ENCODE measurements at places on chromosomes 7 and 10.

- DNase-seq, result no peak
Measured at GRCh38 chr10:3548702-3549101, 236.3 kb downstream of the KLF6 start.

- no peak for DNase-seq
Measured at GRCh38 chr10:90175161-90175681, 473.8 kb downstream of the KIF20B start.

DNA sequence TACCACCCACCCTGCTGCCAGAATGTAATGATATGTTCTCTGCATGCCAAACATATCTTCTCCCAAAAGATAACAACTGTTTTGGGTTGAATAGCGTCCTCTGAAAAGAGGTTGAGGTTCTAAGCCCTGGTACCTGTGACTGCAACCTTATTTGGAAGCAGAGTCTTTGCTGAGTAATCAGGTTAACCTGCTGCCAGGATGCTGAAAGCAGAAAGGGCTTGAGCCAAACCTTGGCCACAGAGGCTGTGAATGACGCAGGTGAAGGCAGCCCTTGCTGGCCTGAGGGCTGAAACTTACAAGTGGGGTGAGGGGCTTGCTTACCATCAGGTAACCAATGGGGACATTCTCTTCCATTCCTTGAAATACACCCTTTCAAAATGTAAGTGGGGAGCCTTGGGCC is 151.8 kb upstream of the RHEB start:
- no peak for DNase-seq

DNA sequence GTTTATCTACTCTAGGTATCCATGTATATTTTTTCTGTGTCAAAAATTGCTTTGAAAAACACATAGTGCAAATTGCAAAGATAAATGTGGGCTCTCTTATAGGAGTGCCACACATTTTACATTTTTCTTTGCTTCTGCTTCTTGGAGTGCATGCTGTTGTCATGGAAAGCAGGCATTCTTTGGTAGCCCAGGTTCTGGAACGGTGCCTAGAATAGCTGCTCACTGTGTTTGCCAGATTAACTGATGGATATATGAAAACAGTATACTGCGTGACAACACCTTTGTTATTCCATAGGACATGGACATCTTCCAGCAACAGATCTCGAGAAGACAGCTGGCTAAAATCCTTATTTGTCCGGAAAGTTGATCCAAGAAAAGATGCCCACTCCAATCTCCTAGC is 13.4 kb downstream of the NIPSNAP2 start:
- DNase-seq, result no peak

- DNase-seq, result no peak
Measured at GRCh38 chr10:31063841-31064240, 32.2 kb upstream of the ZNF438 start.

- DNase-seq, result no peak
Measured at GRCh38 chr7:123665157-123665556, 9.5 kb downstream of the LMOD2 start.

DNA sequence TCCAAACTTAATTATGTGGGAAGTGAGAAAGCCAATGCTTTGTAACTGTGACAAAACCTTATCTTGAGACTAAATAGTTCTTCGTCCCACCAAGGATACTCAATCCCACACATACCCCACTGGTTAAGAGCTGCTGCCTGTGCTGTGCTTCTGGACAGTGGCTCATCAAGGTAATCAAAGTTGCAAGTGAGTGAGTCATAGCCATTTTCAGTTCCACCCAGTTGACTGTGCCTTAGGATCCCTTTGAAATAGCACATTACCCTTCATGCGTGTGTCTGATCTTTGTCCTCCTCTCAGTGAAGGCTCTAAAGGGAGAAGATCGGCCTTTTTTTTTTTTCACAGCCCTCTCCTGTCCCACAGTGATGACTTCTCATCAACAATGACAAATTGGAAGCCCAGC is 706.0 kb upstream of the AUTS2 start:
- DNase-seq, result no peak

DNA sequence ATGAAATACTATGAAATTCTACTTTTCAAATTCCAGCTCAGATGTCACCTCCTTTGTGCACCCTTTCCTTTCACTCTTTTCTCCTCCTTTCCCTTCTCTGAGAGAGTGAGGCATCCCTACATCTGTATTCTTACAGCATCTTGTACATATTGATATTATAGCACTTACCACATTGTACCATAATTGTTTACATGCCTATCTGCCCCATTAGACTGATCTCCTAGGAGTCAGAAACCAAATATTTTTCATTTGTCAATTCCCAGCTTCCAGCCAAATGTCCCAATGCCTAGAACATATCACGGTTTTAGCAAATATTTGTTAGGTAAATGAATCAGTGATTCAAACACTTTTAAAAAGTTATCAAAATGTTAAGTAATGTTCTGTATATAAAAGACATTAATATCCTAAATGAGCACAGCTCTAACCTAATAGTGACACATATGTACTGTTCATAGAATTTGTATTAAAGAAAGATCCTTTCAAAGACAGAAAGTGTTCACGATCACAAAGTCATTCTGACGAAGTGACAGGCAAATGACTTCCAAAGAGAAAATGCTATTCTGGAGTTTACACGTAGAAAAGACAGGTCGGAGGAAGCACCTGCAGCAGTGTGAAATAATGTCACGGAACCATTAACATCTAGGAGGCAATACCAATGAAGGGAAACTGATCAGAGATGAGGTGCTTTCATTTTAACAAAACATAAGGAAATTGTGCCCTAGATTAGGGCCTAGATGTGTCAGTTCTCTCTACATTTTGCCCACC is 774.2 kb downstream of the MAGI2 start:
- no peak for DNase-seq

DNA sequence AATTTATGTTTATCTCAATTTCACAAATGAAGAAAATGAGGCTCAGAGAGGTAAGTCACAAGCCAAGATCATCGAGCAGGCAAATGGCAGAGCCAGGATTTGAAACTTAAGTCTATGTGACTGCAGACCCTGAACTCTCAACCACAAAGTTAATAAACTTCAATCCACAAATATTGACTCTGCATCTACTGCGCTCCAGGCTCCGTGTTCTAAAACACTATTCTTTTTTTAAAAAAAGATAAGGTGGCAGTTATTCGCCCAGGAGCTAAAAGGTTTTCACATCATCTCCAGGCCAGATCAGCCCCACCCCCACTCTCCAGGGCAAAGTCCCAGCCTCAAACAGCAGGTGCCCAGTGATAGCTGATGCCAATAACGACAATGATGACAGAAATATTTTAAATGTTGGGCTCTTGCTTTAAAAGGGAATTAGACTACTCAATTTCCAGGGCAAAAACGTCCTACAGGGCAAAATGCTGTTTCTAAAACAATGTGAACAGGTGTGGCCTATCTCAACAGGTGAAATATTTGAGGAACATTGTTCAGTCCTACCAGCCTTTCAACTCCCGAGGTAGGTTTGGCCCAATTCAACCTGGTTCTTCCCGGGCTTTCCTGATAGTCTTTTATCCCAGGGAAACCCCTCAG is 85.2 kb downstream of the SORBS1 start:
- DNase-seq, result no peak

GRCh38 chr7:92360387-92360786 is 86.9 kb upstream of the GATAD1 start:
- no peak for DNase-seq

DNA sequence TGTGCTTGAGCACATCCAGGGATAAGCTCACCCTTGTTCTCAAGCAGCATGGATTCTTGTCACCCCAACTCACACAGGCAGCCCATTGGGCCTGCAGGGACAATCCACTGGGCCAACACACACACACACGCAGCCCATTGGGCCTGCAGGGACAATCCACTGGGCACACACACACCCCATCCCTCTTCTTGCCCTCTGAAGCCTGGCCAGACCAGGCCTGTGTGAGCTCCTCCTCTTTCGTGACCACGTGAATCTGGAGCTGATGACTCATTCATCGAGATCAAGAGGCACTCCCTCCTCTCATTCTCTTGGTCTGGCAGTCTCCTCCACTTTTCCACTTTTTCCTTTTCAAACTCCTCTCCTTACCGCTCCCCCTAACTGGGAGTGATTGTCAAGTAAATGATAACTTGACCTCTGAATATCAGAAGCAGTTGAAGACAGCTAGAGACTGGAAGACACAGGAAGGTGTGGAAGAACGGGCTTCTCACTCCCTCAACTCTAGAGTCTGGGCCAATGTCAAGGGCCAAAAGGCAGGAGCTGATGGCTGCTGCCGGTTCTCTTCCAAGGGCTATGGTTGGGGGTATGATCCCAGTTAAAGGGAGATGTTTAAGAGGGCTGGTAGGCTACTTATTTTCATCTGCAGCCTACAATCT is 89.7 kb downstream of the HIPK2 start:
- DNase-seq, result no peak

DNA sequence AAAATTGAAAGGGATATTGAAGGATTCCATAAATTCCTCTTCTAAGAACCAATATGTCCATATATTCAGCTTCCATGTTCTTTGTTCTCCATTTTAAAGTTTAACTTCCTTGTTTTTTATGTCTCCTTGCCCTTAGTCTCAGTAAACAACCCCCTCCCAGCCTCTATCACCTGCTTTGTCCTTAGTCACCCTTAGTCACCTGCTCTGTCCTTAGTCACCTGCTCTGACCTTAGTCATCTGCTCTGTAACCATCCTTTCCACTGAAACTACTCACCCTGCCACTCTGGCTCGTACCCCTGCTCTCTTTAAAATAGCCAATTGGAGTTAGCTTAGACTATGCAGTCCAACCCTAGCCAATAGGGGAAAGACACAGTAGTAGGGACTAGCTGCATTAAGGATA is 136.2 kb upstream of the TMEM106B start:
- DNase-seq, result no peak

DNA sequence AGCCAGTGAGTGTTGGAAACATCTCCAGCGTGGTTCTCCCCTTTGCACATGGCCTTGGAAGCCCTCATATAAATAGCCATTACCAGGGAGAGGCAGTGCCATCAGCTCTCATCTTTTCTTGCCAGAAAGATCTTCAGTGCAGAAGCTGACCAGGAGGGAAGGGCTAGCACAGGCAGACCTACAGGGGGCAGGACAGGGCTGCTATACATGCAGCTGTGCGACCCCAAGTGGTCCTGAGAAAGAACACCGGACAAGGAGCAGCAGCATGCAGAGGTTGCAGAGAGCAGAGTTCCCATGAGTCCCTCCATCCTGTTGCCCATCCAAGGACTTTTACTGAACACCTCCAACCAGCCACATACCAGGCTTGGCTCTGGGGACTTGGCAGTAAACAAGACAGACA is 17.1 kb downstream of the GRID1 start:
- peak; percentile 59 for DNase-seq

GRCh38 chr10:114694062-114694461 is 36.0 kb upstream of the ABLIM1 start:
- no peak for DNase-seq

GRCh38 chr7:116948934-116949333 is 4.4 kb upstream of the ST7 start:
- no peak for DNase-seq

DNA sequence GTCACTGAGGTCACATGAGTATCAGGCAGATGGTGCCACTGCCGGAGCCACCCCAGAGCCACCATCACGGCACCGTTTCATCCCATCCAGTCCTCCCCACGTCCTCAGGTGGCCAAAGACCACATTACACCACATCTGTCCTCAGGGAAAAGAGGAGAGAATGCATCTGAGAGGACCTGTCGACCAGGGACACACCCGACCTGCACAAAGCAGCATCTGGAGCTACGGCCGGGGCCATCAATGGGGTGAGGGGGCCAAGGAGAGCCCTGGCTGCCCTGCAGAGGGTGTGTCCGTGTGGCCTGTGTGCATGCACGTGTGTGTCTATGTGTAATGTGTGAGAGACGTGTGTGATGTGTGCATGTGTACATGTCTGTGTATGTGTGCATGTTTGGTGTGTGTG is 480.6 kb downstream of the DNAJB6 start:
- no peak for DNase-seq

DNA sequence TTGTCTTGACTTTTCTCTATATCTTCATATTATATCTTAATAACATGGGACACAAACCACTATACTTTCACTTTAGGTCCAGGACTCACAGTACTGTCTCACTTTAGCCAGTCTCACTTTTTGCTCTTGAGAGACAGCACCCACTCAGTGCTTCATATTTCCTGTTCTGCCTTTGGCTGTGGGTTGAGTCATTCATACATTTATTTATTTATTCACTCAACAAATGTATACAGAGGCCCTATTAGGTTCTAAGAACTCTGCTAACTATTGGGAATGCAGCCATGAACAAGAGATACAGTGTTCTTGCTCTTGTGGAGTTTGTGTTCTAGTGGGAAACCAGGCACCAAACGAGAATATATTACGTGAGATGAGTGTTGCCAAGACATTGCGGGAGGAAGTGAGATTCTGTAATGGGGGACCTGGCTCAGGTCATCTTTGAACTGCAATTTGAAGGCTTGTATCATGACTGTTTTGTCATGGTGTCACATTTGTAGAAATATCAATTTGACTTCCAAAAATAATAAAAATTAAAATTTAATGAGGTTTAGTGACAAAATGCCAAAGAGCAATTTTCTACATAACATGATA is 190.1 kb downstream of the SDHAF3 start:
- no peak for DNase-seq

- no peak for DNase-seq
Measured at GRCh38 chr7:122893486-122893885, 7.2 kb upstream of the CADPS2 start.

Measured in glutamatergic neuron (in vitro differentiated cells).